LoVo (cell line): ENCODE measurements at places on chromosomes 2 and 18.

GRCh38 chr18:52087140-52087539, 252.9 kb upstream of the DCC start:
- no peak for DNase-seq

DNA sequence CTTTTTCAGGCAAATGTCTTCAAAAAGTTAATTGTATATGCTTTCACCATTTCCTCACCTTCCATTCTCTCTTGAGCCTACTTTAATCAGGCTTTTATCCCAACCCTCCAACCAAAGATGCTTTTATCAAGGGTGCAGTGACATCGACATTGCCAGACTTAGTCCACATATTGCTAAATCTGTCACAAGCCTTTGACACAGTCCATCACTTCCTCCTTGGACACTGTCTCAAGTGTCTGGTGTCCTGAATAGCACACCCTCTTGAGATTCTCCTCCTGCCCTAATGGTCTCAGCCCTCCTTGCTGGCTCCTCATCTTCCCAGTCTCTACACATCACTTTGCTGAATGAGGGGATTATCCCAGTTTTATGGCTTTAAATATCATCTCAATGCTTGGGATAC, 147.5 kb upstream of the SLC39A10 start:
- no peak for DNase-seq

DNA sequence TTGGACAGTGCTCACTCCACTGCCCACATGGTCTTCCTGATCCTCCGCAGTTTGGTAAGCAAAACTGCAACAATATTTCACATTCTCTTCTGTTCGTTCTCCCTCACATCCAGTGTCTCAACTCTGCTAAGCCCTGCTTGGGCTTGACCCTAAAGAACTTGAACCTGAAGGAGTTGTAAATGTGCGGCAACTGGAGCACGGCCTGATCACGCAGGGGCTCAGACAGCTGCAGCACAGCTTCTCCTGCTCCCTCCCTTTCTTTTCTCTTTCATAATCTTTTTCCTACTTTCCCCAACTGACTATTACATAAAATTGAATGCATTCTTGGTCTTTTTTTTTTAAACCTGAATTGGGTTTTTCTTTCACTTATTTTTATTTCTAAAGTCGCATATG, 10.2 kb downstream of the CYRIA start:
- no peak for DNase-seq

DNA sequence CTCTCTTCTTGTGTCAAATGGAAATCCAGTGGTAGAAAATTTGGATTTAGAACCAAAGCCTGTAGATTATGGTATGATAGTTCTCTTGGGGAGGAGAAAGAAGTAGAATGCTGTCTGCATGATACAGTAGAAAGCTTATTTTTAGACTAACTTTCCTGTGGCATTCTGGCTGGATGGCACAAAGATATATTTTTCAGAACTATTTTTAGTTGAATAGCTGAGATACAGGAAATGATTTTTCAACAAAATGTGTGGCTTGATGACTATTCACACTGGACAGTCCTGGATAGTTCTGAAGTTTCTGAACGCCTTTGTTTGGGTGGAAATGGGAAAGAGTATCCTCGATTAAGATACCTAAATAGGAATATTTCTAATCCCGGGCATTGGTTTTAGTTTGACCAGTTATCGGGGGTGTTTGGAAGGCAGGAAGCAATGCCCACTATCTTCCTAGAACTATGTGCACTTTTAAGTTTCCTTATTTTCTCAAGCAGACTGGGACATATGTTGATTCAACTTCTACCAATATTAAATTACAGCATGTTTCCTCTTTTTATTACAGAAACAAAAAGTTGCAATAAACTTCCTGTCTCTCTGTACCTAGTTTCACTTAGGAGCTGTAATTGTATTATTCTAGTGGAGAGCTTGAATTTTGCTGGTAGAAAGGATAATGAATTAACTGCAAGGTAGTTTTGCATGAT, 32.1 kb downstream of the GDF7 start:
- DNase-seq = no peak

DNA sequence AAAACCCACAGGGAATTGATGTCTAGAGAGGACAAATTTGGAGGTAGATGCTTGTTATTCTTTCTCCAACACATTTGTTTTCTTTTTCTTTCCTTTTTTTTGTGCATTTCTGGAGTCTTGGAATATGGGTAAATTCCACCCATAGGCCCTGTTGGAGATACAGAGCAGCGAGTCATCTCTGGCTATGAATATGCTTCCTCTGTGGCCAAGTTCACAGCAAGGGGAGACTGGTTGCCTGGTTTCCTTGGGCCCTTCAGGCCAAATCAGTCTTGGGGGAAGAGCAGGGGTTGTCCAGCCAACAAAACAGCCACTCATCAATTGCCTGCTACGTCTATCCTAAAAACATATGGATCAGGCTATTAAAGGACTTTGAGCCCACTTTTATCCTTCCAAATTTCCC, 27.5 kb downstream of the SP100 start:
- no peak for DNase-seq

DNA sequence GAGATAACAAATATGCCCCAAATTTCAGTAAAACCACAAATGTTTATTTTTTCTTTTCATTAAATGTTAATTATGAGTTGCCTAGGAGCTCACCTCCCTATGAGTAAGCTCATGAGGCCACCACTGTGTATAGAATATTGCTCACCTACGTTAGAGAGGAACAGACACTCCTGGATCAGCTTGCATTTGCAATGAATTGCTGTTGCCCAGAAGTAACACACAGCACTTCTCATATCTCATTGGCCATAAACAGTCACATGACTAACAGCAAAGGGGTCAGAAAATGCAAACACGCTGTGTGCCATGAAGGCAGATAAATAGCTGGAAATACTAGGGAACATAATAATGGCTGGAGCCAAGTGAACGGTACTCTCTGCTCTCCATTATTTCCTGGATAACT, 89.0 kb upstream of the GALNT5 start:
- no peak for DNase-seq

GRCh38 chr2:193841384-193842150, 1646.8 kb upstream of the TMEFF2 start:
- no peak for DNase-seq

DNA sequence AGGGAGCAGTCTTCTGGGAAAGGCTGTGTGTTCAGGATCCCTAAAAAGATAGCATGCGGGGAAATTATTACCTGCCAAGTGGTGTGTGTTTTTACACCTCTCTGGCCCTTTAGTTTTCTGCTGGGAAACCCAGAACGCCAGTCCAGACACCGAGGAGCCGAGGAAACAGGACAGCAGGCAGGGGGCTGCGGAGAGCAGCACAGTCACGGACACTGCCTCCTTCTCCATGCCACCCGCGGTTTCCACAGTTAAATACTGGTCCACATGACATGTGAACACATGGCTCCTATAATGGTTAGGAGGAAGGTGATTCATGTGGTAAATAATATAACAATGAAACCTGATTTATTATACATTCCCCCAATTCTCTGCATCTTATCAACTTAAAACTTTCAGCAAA, 20.4 kb downstream of the CNOT11 start:
- DNase-seq = no peak

DNA sequence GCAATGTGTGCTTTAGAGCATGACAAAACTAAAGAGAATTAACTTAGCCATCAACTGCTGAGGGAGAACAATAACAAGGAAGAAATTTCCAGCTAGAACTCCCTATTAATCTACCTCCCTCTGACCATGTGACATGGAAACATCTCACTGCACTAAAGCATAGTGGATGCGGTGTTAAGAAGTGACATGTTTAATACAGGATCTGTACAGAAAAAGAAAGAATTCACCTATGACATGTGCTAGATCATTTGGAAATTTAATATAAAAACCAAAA, 202.3 kb upstream of the KLHL14 start:
- DNase-seq = no peak

DNA sequence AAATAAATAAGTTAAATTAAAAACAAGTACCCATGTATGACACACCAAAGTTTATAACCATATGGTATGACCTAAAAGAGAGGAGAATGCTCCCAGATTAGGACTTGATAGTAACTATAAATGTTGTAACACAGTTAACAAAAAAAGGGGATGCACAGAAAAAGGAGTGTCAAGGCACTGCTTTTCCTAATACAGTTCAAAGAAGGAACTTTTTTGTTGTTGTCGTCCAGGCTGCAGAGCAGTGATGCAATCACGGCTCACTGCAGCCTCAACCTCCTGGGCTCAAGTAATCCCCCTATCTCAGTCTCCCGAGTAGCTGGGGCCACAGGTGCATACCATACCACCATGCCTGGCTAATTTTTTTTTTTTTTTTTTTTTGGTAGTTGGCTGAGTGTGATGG, 2.7 kb downstream of the NARS1 start:
- no peak for DNase-seq

DNA sequence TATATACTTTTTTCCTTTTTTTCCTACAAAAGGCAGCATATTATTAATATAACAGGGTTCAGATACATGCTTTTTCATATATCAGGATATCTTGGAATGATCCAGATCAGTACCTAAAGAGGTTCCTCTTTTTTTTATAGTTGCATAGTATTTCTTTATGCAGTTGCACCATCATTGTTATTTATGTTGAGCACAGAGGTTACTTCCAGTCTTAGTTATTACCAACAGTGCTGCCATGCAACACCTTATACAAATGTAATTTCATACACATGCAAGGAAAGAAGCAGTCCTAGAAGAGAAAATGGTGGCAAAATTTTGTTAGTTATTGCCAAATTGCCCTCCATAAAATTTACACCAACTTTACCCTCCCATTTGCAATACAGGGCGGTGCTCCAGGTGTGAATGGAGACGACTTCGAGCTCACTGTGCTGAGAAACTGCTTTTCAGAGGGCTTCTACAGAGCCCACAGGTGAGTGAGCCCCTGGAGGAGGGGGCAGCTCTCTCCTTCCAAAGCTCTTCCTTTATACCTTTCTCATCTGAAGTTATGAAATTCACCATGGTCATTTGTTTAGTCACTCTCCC, 30.0 kb upstream of the KCMF1 start:
- no peak for DNase-seq
